NCI-H1092 (cell line): ENCODE measurements at places on chromosomes 5 and 9.
A peak's percentile ranks its signal among the peaks of the same experiment; 100 is the strongest.

DNA sequence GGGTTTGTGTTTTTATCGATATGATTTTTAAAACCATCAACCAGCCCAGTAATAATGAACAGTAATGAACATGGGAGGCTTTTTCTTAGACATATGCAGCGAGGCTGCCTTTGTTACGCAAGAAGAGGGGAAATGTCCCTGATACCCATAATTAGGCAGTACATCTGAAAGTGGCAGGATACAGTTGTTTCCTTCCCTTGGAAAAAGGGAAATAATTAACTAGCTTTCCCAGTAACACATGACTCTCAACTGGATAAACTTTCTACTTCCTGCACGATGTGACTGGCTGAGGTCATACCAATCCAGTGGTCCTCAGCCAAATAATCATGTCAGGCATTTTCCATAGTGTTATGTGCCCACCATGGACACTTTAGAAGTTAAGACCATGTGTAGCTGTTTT, 431.6 kb upstream of the C9orf72 start:
- no peak for DNase-seq

DNA sequence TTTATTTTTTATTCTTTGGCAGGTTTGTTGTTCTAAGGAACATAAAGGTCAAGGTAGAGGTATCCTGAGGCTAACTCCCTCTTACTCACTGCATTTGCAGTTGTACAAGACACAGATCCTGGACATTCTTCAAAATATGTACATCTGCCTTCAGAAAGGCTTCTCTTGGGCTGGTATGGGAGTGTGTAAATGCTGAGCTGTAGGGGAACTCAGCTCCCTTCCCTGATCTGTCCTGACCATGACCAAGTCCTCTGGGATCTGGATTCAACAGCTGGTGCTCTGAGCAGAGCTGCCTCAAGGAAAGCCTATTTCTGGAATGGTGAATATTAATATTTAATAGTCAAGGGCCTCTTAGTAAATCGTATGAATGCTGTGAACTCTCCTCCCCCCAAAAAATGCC, 117.4 kb downstream of the PRKACG start:
- no peak for DNase-seq

- DNase-seq, result no peak
Measured at GRCh38 chr5:172770374-172770674, 671 bp downstream of the DUSP1 start.

GRCh38 chr5:63959177-63959982, 2.9 kb downstream of the HTR1A start:
- DNase-seq, result peak; percentile 0

DNA sequence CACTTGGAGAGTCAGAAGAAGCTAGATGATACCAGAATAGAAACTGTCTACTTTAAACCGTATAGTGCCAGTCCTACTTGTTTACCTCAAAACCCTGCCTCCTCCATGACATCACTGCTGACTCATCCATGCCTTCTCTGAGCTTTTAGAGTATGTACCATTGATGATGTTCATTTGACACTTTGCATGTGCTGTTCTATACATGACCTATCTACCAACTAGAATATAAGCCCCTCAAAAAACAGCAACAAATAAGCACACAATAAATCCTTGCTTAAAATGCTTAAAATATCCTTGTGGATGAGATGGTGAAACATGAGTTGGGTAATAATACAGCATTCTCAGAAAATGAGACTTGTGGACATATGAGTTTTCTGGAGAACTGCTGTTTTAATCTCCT, 2.6 kb downstream of the CTNNAL1 start:
- DNase-seq, result no peak

DNA sequence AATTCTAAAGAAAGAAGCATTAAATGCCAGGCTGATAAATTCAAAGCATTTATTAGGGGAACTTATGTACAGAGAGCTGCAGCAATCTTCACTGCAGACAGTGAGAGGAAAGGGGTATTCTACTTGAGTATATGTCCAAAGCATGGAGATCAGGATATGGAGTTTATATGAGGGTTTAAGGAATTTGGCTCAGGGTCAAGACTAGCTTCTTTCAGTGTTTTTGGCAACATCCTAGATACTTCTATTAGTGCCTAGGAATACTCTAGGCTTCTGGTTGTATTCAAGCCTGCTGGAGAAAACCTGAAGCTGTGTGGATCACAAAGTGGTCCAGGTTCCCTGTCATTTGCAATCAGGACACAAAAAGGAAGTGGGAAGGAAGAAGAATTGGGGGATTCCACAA, 194.6 kb downstream of the CETN3 start:
- DNase-seq, result no peak

DNA sequence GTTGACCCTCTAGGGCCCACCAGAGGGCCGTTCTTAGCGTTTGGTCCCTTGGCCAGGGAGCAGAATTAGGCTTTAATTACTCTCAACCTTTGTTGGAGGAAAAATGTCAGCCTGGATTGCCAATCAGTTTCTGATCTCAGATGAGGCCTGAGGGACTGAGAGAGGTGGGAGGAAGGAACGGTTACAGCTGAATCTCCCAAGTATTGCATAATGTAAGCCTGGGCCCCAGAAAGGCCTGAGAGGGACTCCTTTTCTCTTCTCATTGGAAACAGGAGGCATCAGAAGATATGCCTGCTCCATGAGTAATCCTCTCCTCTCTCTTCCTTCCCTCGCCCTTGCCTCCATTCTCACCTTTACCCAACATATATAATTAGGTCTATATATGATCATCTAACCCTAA, 105.7 kb downstream of the INSYN2B start:
- no peak for DNase-seq

DNA sequence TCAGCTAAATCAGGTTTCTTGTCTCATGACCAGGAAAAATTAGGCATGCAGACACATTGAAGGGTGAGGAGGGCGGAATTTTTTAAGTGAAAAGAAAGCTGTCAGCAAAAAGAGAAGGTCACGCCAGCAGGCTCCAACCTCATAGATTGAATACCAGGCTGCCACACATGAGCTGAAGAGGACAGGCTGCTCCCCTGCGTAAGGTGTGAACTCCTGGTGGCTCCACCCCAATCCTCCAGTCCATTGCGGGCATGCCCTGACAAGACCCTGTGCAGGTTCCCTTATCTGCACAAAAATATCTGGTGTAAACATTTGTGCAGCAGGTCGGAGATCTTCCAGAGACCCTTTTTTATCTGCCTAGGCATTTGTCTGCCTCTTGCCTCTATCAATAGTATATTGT, 22.9 kb upstream of the TEX10 start:
- DNase-seq, result no peak

- peak; percentile 17 for DNase-seq
Measured at GRCh38 chr5:43017428-43017815, 22.7 kb downstream of the ANXA2R start.

GRCh38 chr5:81315336-81315735, 13.9 kb downstream of the ZCCHC9 start:
- no peak for DNase-seq

DNA sequence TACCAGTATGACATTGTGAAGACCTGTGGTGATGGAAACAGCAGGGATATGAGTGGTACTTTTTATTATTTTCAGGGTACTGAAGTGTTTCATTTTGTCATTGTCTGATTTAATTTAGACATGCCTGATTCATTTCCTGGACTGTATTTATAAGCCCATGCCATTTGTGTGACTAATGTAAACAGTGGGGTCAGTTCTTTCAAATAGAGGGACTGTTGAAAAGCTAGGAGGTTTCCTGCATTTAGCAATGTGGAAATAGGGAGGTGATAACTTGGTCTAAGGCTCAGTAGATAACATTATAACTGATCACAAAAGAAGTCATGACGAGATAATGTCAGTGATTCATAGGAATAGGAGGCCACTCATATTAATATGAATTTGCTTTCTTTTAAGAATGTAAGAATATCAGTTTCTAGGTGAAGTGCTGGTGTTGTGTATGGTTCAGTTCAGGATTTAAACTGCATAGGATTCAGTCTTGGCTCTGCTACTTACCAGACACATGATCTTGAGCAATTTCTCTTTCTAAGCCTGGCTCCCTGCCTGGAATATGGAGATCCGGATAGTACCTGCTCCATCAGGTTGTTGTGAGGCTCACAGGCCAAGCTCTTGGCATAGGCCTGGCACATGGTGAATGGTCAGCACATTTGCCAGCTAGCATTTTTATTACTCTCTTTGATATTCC, 7.5 kb downstream of the RASGRF2 start:
- DNase-seq, result no peak

DNA sequence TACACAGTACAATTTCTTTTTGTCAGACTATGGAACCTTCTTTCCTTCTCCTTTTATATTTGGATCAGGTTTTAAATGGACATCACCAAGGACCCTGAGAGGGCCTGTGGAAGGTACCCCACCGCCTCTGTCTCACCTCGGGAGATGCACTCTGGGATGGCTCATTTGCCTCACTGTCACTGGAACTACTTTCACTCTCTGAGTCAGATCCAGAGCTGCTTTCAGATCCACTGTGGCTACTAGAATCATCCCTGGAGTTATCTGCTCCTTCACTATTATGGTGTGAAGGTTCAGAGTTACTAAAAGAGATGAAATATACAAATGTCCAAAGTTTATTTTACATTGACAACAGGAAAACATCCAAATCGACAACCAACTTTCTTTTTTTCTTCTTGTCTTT, 24.6 kb downstream of the LEAP2 start:
- no peak for DNase-seq

DNA sequence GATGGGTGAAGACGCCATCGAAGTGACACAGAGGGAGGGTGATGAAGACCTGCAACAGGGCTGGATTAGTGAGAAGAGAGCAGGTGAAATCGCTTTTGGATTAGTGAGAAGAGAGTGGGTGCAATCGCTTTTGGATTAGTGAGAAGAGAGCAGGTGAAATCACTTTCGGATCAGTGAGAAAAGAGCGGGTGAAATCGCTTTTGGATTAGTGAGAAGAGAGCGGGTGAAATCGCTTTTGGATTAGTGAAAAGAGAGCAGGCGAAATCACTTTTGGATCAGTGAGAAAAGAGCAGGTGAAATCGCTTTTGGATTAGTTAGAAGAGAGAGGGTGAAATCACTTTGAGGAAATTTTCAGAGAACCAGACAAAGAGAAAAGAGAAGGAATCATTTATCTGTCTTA, 67.2 kb upstream of the TRIO start:
- no peak for DNase-seq

- DNase-seq, result no peak
Measured at GRCh38 chr5:43221502-43221901, 29.5 kb downstream of the NIM1K start.

- no peak for DNase-seq
Measured at GRCh38 chr9:2243666-2244555, 228.8 kb downstream of the SMARCA2 start.

- no peak for DNase-seq
Measured at GRCh38 chr5:167030500-167031120, 1260.8 kb upstream of the WWC1 start.

- DNase-seq, result no peak
Measured at GRCh38 chr9:15927161-15927560, 374.3 kb downstream of the CCDC171 start.

DNA sequence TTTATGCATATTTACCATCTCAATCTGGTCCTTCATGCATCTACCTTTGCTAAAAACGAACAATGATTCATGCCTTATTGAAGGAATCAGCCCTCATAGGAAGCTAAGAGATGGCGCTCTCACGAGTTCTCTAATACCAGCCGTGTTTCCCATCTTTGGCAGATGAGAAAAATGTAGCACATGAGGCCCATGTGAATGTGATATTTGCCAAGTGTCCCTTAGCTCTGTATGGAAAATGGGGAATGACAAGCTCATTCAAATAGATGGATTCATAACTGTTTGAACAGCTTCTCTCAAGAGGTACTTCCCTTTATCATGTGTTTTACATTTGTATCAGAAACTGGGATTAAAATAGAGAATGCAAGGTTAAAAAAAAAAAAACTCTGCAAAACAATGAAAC, 66.1 kb downstream of the TTC39B start:
- DNase-seq, result peak; percentile 82

GRCh38 chr9:17293685-17294084, 158.8 kb downstream of the CNTLN start:
- DNase-seq, result no peak

DNA sequence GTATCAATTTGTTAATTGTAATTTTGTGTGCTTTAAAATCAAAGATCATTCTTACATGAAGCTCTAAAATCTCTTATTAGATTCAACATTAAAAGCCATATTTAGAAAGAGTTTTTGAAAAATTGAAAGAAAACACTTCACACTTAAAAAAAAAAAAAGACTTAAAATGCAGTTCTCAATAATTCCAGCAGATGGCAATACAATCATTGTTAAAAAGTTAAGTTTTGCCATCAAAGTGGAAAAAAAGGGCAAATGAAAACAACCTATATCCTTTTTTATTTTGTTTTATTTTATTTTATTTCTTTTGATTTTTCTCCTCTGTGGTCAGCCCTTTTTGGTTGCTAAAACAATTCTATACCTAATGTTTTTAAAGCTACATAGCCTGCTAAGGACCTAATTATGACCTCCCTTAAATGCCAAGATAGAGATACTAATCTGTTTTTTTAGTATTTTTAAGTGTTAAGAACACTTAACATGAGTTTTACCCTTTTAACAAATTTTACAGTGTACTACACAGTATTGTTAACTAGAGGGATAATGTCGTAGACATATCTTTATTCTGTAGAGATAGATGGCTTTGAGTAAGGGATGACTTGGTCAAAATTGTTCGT, 154.2 kb upstream of the DAB2 start:
- DNase-seq, result no peak

GRCh38 chr5:157269165-157269671, 3.3 kb downstream of the CYFIP2 start:
- DNase-seq, result no peak

GRCh38 chr5:68269820-68270219, 54.3 kb downstream of the PIK3R1 start:
- no peak for DNase-seq

DNA sequence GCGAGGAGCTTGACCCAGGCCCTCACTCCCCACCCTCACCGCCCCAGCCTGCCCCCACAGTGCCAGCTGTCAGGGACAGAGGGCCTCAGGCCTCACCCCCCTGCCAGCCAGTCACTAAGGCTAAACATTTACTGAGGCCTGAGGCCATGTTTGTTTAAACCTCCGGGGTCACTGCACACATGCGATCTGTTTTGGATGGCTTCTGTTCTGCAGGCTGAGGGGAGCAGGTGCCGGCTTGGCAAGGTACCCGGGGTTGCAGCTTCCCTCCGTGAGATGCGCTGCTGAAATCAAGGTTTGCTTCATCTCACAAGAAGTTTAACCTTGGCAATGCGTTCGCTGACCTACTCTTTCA, 103.3 kb upstream of the BOD1 start:
- DNase-seq, result peak; percentile 25

- DNase-seq, result no peak
Measured at GRCh38 chr5:145965804-145966203, 29.4 kb downstream of the SH3RF2 start.

- DNase-seq, result no peak
Measured at GRCh38 chr9:113261917-113262671, 13.3 kb downstream of the CDC26 start.

DNA sequence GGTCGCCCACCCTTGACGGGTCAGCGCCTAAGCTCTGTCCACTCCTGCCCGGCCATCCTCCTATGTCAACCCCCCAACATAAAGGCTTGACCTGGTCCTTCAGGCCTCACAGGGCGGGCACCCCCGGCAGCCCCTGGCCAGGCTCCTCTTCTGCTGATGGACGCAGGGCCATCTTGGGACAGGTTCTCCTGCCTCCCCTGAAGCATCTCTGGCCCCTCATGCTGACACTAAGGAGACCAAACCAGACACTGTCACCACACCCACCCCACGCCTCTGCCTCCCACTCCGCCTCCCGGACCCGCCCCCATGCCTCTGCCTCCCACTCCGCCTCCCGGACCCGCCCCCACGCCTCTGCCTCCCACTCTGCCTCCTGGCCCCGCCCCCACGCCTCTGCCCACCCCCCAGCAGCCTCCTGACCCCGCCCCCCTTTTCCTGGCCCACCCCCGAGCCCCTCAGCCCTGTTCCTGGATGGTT, 6.8 kb downstream of the OBP2A start:
- no peak for DNase-seq

- no peak for DNase-seq
Measured at GRCh38 chr5:89246252-89246651, 363.3 kb upstream of the MEF2C start.
